ENCODE measurements at places on chromosomes 7 and 10.

GRCh38 chr7:117791877-117792780 is 81.1 kb downstream of the CTTNBP2 start:
- DNase-seq, result no peak

DNA sequence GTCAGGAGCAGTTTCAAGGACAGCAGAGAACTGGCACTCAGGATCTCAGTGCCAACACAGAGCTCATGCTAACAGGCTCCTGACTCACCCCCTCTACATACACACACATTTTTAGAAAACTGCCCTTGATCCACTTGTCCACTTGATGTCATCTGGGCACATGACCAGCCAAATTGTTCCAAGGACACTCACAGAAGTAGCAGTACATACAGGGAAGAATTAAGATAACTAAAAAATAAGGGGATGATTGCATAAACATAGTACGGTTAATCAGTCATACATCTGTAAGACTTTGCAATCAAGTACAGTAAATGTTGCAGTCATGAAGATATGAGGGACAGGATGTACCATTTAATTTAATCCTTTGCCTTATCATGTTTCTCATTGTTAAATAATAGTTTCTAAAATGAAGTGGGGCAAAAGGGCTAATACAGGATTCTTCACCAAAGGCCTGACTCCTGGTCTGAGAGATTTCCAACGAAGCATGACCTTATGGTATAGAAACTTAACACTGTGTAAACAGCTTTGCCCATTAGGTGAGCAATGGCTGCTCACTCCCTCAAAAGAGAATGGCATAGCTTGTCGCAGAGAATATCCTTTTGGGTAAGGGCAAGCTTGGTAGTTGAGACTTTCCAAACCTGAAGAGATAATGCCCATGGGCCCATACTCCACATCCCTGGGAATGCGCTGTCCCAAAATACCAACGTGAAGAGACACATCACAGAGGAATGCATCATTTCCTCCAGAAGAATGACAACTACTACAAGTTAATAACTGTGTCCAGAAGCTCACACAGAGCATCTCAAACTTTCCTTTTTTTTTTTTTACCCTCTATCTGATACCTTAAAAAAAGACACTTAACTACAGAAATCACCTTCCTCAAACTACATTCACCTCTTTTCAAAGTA is 94.1 kb downstream of the ARMH3 start:
- DNase-seq, result no peak

DNA sequence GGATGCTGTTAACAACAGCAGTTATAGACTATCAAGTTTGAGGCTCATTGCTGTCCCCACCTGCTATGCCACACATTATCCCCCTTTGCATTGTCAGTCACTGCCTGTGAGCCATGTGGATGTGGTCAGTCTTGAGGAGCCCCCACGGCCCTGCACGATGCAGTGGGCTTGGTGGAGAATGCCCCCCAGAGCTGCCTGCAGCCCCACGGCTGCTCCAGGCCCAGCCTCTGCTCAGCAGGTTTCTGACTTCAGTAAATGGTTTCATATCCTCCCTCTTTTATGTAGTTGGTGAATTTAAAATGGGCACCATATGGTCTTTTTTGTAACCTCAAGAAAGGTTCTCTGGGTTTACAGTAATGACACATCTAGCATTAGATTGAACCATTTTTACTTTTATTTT is 164.1 kb downstream of the EBF3 start:
- DNase-seq, result no peak

DNA sequence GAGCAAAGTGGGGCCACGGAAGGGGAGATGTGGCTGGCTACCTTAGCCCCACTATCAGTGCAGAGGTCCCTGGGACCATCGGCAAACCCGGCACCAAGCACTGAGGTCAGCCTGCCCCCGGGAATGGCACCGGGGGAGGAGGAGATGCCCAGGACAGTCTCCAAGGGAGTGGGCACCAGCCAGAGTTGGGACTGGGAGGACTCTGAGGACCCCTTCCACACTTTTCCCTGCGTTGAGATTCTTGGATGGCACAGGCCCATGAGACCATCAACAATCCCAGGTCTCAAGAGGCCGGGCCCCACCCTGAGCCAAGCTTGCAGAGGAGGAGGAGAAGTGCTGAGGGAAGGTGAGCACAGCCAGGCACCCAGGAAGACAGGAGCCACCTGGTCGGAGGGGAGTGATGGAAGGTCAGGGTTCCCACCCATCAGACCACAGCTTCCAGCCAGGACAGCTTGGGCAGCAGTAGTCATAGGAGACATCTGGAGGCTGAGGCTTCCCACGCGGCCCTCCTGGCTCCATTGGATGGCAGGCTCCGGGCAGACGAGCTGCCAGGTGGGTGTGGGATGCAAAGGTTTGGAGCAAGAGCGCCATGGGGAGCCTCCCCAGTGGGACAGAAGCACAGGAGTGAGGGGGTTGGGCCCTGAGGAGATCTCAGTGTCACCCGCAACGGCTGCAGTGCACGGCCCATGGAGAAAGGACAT is 2.6 kb upstream of the OPN4 start:
- no peak for DNase-seq

DNA sequence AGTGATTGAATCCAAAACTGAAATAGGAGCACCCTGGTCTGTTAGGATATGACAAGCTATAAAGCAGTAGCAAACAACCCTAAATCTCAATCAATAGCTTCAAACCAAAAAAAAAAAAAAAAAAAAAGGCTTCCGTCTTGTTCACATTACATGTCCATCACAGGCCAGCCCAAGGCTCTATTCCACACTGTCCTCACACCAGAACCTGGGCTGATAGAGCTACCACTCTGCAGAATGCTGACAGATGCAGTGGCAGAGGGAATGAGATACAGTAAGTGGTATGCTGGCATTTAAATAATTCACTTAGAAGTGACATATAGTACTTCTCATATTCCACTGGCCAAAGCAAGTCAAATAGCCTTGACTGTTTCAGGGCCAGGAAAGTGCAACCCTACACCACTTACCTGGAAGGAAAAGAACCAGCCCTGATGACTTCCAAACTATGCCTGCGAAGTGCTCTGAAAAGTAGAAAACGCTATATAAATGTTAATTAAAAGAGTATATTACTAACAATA is 5.8 kb downstream of the CDCA7L start:
- DNase-seq, result no peak

DNA sequence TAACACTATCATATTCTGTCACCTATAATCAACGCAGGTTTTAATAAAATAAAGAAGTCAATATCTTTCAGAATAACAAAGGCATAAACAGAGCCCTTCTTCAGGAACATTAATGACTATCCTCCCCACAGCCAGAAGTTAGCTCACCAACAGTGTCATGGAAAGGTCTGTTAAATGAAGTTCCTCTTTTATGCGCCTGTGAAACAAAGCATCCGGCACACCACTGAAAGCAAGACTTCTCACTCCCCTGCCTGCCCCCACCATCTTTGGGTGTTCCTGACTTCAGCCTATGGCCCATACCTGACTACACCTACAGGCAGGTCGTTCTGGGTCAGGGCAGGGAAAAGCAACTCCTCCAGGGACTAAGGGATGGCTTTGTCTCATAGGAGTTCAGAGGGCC is 205.4 kb downstream of the FANK1 start:
- no peak for DNase-seq

- DNase-seq, result no peak
Observed at GRCh38 chr7:48078470-48078869, 10.6 kb upstream of the UPP1 start.

- no peak for DNase-seq
Observed at GRCh38 chr10:48449501-48450232, 143.2 kb downstream of the MAPK8 start.

DNA sequence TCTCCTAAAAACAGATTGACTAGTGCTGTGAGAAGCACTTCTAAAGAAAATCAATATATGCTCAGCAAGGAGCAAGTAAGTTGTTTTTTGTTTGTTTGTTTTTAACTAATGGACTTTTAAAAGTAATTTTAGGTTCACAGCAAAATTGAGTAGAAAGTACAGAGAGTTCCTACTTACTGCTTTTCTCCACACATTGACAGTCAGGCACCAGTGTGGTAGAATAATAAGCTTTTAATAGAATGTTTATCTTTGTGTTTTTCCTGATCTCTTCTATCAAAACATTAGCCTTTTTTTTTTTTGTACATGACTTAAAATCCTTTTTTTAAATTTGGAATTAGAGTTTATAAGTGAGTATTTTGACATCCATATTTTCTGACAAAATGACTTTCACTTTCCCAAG is 28.0 kb downstream of the MINPP1 start:
- DNase-seq, result no peak

DNA sequence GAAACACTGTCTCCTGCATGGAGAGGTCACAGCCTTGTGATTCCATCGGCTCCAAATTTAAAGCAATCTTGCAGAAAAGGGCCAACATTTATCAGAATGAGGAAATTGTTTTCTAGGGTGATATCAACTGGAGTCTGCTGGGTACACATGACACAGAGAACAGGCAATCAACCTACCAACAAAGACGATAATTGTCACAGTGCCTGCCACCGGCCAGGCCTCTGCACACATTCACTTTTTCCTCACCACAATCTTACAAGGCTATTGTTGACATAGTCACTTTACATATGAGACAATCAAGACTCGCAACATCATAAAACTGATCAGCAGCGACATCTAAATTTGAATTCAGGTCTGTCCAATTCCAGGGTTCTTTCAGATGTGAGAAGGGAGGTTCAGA is 189.4 kb downstream of the KCNMA1 start:
- no peak for DNase-seq

DNA sequence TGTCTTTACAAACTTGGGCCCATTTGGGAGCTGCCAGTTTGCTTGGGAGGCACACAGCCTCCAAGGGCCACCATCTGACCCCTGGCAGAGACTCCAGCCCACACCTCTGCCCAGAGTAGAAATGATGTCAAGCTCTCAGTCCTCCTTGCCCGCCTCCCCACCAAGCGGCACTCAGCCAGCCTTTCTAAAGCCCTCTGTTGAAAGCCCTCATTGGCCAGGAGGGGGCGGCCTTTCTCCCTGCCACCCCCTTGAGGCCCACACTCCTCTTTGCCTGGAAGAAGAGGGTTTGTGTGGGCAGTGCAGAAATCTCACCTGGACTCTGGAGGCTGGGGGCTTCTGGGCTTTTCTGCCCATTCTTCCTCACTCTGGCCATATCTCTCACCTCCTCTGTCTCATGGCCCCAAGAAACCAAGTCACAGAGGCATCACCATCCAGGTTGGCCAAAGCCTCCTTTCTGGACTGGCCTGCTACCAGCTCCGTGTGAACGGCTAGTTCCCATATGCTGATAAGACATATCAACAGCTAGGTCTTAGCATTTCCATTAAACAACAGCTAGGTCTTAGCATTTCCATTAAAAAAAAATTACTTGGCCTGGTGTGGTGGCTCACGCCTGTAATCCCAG is 36.1 kb downstream of the UBTD1 start:
- DNase-seq, result no peak

GRCh38 chr10:129968853-129969183 is 4.7 kb upstream of the EBF3 start:
- DNase-seq, result no peak

GRCh38 chr10:126110489-126111180 is 214.3 kb downstream of the FANK1 start:
- DNase-seq, result no peak

DNA sequence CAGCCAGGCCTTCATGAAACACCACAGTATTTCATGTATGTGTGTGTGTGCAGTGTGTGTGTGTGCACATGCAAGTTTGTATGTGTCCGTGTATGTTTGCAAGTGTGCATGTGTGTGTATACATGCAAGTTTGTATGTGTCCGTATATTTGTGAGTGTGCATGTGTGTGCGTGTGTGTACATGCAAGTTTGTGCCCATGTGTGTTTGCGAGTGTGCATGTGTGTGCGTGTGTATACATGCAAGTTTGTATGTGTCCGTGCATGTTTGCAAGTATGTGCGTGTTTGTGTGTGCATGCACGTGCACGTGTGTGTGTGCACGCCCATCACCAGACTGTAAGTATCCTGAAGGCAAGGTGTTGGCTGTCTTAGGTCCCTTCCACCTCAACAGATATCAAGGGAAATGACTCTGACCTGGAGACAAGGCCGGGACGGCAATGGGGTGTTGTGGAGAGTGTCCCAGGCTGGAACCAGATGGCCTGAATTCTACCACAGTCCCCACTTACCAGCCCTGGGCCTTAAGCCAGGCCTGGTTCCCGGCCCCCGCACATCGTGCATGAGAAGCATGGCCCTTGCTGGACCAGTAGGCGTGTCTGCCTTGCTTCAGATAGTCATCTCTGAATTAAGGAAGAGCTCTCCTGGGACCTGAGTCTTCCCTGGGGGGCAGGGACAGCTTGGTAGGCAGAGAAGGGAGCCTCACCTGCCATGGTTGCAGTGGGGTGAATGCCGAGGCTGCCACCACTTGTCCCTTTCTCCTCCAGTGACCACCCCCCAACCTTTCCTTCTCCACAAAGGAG is 140.0 kb downstream of the GRK5 start:
- no peak for DNase-seq
